ENCODE measurements at places on chromosomes 1 and 21.

DNA sequence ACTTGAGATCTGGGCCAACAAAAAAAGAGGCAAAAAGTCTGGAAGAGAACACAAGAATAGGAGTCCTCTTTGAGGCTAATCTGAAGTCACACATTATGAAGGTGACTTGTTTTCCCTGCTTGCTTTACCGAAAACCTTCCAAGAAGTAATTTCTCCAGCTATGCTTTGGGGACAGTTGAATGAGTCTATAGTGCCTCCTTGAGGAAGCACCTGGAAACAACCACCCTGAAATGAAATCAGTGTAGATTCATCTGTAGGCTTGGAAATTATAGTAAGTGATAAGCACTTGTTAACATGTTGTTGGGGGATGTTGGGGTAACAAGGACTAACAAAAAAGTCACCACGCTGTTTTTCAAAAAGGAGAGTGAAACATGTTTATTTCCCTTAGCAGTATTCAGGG lies 23.4 kb upstream of the RPTN start:
- no peak for DNase-seq

DNA sequence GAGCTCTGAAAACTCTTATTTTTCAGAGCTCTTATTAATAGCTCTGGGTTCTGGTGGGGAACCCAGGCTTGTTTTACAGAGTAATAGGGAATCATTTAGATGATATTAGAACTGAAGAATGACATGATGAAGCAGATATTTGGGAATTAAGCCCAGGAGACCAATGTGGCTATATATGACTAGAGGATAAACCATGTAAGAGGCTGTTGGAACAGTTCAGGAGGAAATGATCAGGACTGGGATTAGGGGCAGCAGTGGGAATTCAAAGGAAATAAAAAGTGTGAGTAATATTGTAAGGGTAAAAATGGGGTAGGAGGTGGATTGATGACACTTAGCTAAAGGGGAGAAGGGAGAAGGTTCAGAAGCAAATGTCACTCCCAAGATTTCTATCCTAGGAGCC lies 58.6 kb downstream of the GIPC2 start:
- DNase-seq: no peak

DNA sequence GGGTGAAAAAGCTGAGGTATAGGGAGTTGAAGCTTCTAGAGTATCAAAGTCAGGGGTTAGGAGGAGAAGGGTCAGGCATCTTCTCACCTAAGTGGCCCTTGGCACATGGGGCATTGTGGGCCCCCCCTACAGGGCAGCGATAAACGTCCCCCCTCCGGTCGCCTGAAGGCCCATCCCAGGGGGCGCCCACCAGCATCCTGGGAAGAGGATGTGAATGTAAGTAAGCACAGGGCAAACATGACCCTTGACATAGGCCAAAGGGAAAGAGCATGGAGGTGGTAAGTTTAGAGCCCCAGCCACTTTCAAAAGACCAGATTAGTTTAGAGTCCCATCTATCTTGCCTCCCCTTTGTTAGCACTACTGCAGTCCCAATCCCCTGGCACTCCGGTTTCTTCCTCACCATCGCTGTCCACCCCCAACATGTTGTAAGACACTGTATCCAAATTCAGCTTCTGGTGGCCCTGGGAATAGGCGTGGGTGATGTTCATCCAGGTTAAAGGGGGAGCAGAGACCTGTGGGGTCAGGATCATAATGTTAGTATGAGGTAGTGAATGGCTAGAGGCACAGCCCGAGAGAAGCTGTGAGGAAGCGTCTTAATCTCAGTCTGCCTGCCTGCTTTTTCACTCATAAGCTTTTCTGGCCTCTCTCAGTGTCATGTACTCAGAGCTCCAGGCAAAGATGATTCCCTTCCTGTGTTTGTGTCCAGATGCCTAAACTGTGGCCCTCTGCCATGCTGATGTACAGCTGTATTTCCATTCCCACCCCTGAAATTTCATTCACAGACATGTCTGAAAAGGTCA lies 2.7 kb downstream of the ITGA10 start:
- DNase-seq: no peak

DNA sequence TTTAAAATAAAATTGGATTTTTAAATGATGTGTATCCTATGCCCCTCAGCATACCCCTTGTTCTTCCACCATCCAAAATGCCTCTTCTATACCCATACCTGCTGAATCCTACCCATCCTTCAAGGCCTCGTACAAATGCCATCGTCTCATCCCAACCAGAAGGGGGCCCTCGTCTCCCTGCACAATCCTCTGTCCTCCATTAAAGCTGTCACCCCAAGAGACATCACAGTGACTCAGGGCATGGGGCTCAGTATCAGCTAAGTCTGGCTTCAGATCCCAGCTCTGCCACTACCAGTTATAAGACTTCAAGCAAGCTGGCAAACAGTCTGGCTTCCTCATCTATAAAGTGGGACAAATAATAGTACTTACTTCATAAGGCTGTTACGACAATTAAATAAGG lies 23.8 kb downstream of the IGFN1 start:
- DNase-seq: no peak

DNA sequence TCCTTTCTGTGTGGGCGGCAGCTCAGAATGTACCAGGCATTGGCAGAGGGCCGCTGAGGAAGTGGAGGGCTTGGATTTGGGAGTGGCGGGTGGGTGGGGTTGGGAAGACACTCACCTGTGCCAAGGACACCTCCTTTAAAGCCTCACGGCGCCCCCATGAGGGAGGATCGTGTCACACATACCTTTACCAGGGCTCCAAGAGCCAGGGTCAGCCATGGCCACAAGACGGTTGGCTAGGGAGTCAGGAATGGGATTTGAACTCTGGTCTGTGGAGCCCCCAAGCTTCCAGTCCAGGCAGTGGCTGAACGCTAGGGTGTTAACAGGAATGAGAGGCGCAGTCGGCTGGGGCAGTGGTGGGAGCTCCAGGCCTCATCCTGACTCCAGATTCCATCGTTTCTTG lies 4.6 kb downstream of the NBL1 start:
- DNase-seq: no peak

DNA sequence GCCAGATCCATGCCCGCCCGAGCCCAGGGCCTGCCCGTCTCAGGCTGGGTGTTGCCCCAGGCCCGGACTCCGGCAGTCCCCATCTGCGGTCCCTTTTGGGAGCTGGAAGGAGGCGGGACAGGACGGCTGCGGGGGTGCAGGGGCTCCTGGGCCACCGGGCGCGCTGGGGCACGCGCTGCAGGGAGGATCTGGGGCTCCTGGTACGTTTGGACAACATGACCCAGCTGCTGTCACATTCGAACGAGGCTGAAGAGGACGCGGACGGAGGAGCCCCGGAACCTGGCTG lies 6.6 kb upstream of the CALML6 start:
- no peak for DNase-seq

DNA sequence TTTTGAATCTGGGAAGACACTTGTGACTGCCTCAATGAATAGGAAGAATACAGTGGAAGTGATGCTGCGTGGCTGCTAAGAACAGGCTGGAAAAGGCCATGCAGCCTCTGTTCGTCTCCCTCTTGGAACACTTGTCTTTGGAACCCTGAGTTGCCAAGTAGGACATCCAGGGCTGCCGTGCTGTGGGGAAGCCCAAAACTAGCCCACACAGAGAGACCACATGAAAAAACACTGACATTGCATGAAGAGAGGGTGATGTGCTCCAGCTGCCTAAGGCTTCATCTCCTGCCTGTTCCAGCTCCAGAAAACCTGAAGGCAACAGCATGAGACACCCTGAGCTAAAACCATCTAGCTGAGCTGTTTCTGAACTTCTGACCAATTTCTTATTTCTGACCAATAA lies 61.1 kb upstream of the GNG4 start:
- DNase-seq: no peak

DNA sequence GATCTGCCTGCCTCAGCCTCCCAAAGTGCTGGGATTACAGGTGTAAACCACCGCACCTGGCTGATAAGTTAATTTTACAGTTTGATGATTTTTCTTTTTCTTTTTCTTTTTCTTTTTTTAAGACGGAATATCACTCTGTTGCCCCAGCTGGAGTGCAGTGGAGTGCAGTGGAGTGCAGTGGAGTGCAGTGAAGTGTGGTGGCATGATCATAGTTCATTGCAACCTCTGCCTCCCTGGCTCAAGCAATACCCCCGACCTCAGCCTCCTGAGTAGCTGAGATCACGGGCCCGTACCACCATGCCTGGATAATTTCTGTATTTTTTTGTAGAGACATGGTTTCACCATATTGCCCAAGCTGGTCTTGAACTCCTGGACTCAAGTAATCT lies 84.4 kb upstream of the CXADR start:
- DNase-seq: no peak

GRCh38 chr21:17550671-17551308 lies 37.9 kb downstream of the CXADR start:
- DNase-seq: no peak

DNA sequence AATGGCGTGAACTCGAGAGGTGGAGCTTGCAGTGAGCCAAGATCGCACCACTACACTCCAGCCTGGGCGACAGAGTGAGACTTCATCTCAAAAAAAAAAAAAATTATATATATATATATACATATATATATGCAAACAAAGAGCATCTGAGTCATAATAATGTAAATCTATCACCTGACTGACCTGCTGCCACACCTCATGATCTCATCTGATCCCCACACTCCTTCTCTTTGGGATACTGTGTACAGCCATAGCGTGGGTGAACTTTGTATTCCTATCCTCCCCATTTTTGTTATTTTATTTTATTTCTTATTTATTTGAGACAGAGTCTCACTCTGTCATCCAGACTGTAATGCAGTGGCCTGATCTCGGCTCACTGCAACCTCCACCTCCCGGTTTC lies 2.6 kb upstream of the HDAC1 start:
- DNase-seq: no peak

GRCh38 chr1:998745-998994 lies 1.2 kb downstream of the HES4 start:
- no peak for DNase-seq

GRCh38 chr1:68490046-68490651 lies 6.7 kb downstream of the DEPDC1 start:
- no peak for DNase-seq

DNA sequence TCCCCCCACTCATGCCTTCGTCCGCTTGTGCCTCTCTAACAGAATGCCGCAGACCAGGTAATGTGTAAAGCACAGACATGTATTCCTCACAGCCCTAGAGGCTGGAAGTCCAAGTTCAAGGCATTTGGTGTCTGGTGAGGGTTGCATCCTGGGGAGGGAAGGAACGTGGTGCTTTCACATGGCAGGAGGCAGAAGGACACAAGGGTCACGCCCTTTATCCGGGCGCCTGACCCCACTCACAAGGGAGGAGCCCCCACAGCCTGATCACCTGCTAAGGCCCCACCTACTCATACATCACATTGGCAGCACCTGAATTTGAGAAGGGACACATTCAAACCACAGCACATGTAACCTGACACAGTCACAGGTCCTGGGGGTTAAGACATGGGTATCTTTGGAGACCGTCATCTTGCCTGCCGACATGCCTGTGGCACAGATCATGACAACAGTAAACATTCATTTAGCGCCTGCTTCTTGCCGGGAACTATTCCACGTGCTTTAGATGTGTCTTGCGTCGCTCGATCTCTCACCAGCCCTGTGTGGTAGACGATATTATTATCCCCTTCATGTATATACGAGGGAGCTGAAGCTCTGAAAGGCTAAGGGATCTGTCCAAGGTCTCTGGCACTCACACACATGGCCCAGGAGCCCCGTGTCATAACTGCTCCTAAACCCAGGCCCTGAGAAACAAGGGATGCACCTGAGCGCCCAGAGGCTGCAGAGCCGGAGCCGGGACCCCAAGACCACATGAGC lies 235.6 kb downstream of the NPHP4 start:
- DNase-seq: no peak

DNA sequence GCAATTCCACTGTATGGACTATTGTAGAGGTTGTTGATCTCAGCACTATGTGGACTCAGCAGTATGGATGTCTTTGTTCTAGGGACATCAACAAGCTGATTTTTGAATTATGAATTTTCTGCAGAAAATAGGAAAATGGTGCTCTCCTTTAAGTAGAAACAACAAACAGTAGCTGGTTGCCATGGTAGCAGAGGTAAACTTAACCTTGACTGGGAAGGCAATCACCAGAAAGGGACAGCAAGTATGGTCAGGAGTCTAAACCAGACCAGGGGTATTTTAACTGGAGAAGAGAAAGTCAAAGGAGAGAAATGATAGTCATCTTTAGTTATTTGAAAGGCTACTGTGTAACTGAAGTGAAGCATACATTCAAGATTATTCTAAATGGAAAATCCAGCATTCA lies 22.3 kb downstream of the WLS start:
- no peak for DNase-seq

- DNase-seq: no peak
Observed at GRCh38 chr1:162294015-162294414, 82.6 kb downstream of the SPATA46 start.

- DNase-seq: no peak
Observed at GRCh38 chr1:245118806-245119205, 36.0 kb upstream of the KIF26B start.

- DNase-seq: no peak
Observed at GRCh38 chr1:222904451-222904850, 89.6 kb downstream of the DISP1 start.

DNA sequence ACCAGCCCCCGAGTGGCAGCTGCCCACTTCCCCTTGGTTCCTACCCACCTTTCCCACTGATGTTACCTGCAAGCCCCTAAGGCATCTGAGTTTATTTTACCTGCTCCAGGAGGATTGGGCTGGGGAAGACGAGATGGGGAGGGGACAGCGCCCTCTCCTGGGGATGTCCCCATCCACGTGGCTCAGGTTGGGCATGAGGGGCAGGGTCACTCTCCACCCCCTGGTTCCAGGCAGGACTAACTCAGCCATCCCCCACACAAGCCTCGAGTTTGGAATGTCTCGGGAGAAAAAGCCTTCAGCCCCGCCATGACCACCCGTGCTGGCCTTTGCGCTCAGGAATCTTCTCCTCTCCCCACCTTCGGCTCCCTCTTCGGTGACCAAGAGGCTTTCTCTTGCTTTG lies 90.0 kb downstream of the ARHGEF10L start:
- DNase-seq: no peak

- no peak for DNase-seq
Observed at GRCh38 chr21:45127937-45128336, 53.6 kb downstream of the ADARB1 start.

DNA sequence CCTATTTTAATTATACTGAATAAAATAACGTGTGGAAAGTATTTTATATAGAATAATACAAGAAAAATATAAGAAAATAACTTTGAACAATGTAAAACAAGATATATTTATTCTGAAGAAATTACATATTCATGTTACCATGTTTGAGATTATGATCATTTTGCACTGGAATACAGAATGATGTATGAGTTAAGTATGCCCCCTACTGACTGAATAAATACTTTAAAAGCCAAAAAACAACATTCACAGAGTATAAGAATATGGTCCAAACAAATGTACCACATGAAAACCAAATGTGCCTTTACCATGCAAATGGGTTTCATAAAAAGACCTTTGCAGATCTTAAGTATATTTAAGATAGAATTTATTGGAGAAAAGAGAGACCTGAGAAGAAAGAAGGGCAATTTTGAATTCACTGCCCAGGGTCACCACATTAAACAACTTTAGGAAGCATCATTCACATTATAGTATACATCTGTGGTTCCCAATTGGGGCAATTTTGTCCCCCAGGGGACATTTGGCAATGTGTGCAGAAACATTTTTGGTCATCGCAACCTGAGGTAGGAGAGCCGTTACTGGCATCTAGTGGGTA lies 136.6 kb upstream of the GFI1 start:
- peak; percentile 49 for DNase-seq
